Fibroblast of lung (primary cell): ENCODE measurements at places on chromosomes 13 and 19. TPM values are rescaled to one million over a fixed set of nuclear protein-coding genes. Genes with fewer than 3 reads are reported as not detected.

DNA sequence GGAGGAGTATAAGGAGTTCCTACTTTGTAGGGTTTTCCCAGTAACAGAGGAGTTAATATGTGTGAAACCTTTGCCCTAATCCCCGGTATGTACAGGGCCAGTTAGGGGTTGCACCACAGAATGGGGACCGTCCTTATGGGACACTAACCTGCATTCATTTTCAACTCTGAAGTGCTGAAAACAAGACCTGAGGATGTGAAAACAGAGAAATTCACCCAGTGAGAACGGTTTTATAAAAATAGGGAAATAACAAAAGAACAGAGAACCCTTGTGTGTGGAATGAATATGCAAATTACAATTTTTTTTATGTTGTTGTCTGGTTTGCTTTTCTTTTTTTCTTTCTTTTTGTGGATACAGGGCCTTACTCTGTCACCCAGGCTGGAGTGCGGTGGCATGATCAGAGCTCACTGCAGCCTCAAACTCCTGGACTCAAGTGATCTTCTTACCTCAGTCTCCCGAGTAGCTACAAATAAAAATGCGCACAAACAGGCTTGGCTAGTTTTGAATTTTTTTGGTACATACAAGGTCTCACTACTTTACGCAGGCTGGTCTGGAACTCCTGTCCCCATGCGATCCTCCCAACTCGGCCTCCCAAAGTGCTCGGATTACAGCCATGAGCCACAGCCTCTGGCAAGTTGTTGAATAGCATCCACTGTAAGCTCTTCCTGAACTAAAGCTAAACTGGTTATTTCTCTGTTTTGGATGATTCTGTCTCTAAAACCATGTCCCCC is 10.6 kb downstream of the CLC start:
- H3K27me3 ChIP-seq: no peaks in the 10 kb centered on the region
- H3K4me1 ChIP-seq: no peaks in the 10 kb centered on the region
- no peaks in the 10 kb centered on the region for H3K36me3 ChIP-seq
- no peak for DNase-seq

DNA sequence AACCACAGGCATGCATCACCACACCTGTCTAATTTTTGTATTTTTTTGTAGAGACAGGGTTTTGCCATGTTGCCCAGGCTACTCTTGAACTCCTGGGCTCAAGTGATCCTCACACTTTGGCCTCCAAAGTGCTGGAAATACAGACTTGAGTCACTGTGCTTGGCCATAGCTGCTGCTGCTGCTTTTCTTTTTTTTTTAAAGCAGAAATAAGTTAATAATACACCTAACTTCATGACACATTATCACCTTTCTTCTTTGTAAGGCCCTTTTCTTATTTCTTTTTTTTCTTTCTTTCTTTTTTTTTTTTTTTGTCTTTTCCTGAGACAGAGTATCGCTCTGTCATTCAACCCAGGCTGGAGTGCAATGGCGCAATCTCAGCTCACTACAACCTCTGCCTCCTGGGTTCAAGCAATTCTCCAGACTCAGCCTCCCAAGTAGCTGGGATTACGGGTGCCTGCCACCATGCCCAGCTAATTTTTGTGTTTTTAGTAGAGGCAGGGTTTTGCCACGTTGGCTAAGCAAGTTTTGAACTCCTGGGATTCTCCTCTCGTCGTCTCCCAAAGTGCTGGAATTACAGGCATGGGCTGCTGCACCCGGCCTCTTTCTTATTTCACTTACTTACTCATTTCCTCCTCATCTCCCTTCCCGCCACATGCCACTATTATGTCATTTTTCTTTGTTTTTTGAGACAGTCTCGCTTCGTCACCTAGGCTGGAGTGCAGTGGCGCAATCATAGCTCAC is 8.7 kb downstream of the SHKBP1 start:
- DNase-seq: no peak
- H3K27ac ChIP-seq: no peak overlapping the region
- H3K4me1 ChIP-seq: no peaks in the 10 kb centered on the region
- H3K36me3 ChIP-seq: peaks cover 15% of the 10 kb centered on the region
- H3K27me3 ChIP-seq: no peaks in the 10 kb centered on the region

GRCh38 chr13:27020415-27020814 is 151.2 kb downstream of the USP12 start:
- H3K4me3 ChIP-seq: no peak overlapping the region
- no peaks in the 10 kb centered on the region for H3K36me3 ChIP-seq
- DNase-seq: no peak
- H3K4me1 ChIP-seq: peaks cover 27% of the 10 kb centered on the region
- H3K27me3 ChIP-seq: no peaks in the 10 kb centered on the region

The CACNG6 gene
- total RNA-seq: under 0.01 TPM in 1 of 2 replicates, not detected in the other

DNA sequence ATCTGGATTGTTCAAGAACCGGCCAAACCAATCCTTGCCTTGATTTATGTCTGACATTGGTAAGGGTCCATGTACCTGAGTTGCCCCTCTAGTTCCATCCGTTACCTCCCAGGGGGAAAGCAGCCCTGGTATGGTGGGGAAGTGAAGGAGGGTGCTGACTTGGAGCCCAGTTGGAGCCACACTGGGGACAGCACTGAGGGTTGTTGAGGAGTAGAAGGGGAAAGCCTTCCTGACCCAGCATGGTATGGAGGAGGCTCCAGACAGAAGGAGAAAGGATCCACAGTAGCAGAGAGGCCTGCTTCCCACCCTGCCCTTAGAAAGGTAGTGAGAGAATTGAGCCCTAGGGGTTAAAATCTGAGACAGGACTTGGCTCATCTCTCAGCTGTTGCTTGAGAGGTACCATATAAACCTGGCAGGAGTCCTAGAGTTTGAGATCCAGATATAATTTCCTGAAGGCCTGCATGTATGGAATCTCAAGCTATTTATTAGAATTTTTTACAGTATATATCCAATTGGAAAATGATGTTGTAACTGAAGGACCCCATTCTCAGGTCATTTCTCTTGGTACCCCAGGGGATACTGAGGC is 16.7 kb upstream of the FCGBP start:
- no peaks in the 10 kb centered on the region for H3K36me3 ChIP-seq
- H3K4me3 ChIP-seq: no peak overlapping the region
- no peak overlapping the region for H3K27ac ChIP-seq
- no peak for DNase-seq

The GSX1 gene
- total RNA-seq: not detected in 2 replicates

- DNase-seq: no peak
- H3K27ac ChIP-seq: no peak overlapping the region
- no peaks in the 10 kb centered on the region for H3K27me3 ChIP-seq
- no peaks in the 10 kb centered on the region for H3K4me1 ChIP-seq
Observed at GRCh38 chr19:35341565-35342225, 6.0 kb upstream of the FFAR1 start.

DNA sequence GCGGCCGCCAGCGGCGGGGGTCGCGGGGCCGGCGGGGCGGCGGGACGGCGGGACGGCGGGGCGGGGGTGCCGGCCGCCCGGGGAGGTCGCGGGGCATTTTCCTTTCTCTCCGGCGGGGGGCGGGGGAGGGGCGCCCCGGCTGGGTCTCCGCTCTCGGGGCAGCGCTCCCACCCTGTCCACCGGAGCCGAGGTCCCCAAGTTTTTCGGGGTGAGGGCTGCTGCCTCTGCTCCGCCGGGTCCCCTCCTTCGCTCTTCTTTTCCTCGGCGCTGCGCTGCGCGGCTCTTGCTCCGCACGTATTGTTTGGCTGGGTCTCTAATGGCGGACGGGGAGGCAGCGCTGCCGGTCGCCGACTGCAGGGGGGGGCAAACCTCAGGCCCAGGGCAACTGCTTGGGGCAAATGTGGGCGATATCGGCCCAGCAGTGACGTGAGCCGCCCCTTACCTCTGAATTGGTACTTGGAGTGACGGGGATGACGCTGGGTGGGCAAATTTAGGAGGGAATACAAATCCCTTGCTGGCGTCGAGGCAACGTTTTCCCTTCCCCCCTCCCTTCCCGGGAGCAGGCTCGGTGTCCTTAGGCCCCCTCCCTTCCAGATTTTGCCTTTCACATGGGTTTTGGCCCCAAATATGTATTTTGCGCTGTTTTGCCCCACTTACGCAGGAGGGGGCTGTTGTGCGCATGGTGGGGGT is 759 bp downstream of the ZMYM2 start:
- DNase-seq: peak; percentile 47
- peak overlapping the region; percentile 65 for H3K27ac ChIP-seq
- peak overlapping the region; percentile 90 for H3K4me3 ChIP-seq
- H3K4me1 ChIP-seq: peaks cover 4% of the 10 kb centered on the region
- H3K27me3 ChIP-seq: no peaks in the 10 kb centered on the region

The WDR62 gene
- 0.26 and 2.8 TPM in 2 replicates for total RNA-seq

The FGF14 gene
- 7.8 and 8.0 TPM in 2 replicates for total RNA-seq
